ENCODE measurements at places on chromosomes 2 and 18.

- DNase-seq: no peak
These were observed 2.0 kb upstream of the FAM117B start for GRCh38 chr2:202632682-202633290.

GRCh38 chr2:168583710-168584521 is 127.8 kb downstream of the CERS6 start:
- DNase-seq: no peak

GRCh38 chr2:19648583-19648982 is 253.2 kb downstream of the TTC32 start:
- DNase-seq: no peak

DNA sequence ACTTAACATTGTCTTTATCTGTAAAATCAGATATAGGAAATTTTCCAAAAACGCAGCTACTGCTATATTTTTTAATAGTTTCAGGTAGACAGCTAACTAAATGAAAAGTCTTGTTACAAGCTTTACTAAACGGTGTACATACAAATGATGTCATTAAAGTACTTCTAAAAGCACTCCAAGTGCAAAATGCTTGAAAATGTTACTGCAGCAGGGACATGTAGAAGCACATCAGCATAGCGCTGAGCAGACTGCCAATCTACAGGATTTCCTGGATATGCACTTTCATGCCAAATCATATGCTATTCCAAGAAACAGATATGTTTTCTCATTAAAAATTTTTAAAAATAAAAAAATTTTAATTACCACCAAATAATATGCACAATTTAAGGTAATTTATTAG is 61.7 kb downstream of the SMAD2 start:
- DNase-seq: no peak

Data from stimulated activated CD4-positive, alpha-beta T cell treated with anti-CD3 and anti-CD28 coated beads, Interleukin-15, amount 100 ng/mL, for 48 hours (primary cell).